GM23248 (cell line): ENCODE measurements at places on chromosomes 13 and 19.

GRCh38 chr13:104740641-104741222, 1674.5 kb upstream of the SLC10A2 start:
- H3K27me3 ChIP-seq: no peaks in the 10 kb centered on the region
- no peak for DNase-seq
- no peaks in the 10 kb centered on the region for H3K36me3 ChIP-seq
- no peak overlapping the region for H3K27ac ChIP-seq

- H3K27ac ChIP-seq: no peak overlapping the region
- H3K4me3 ChIP-seq: no peak overlapping the region
- DNase-seq: peak; percentile 53
- no peaks in the 10 kb centered on the region for H3K27me3 ChIP-seq
Measured at GRCh38 chr19:5228932-5229777, 111.5 kb downstream of the PTPRS start.

DNA sequence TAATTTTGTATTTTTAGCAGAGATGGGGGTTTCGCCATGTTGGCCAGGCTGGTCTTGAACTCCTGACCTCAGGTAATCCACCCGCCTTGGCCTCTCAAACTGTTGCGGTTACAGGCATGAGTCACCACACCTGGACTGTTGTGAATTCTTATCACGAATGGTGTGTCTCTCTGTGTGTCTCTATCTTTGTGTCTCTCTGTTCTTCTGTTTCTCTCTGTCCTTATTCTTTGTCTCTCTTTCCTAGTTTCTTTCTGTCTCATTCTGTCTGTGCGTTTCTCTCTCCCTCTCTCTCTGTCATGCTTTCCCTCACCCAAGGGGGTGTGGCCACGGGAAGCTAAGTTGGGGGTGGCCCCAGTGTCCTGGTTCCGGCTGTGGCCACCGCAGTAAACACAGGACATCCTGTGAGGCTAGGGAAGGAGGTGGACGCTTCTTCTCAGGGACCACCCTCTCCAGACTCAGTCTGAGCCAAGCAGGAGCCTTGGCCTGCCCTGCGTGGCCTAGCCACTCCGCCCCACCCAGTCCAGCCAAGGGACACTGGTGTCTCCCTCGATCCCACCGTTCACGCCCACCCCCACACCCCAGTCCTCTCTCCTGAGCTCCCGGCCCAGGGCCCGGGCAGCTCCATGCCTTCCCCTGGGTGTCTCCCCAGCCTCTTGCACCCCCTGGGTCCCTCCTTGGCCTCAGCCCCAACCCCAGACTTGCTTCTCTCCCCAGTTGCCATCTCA, 3.9 kb upstream of the PRX start:
- H3K36me3 ChIP-seq: no peaks in the 10 kb centered on the region
- H3K27ac ChIP-seq: no peak overlapping the region
- H3K27me3 ChIP-seq: no peaks in the 10 kb centered on the region
- no peak overlapping the region for H3K4me3 ChIP-seq

GRCh38 chr19:5138606-5139582, 170.0 kb downstream of the KDM4B start:
- peaks cover 3% of the 10 kb centered on the region; the same call in 1 of the 2 replicates for H3K36me3 ChIP-seq
- H3K27ac ChIP-seq: no peak overlapping the region

- peak; percentile 86 for DNase-seq
- H3K4me3 ChIP-seq: no peak overlapping the region
- no peaks in the 10 kb centered on the region for H3K27me3 ChIP-seq
- H3K36me3 ChIP-seq: no peaks in the 10 kb centered on the region
Measured at GRCh38 chr13:110323172-110323891, 16.2 kb downstream of the COL4A2 start.

GRCh38 chr19:9962623-9963290, 26.4 kb upstream of the OLFM2 start:
- 0 out of 2 replicates have a peak, but pooled peaks cover 4% of the 10 kb centered on the region for H3K36me3 ChIP-seq
- DNase-seq: no peak
- peaks cover 10% of the 10 kb centered on the region for H3K4me1 ChIP-seq

- no peaks in the 10 kb centered on the region for H3K36me3 ChIP-seq
- H3K4me3 ChIP-seq: no peak overlapping the region
- H3K4me1 ChIP-seq: peaks cover 8% of the 10 kb centered on the region
- no peaks in the 10 kb centered on the region for H3K27me3 ChIP-seq
Measured at GRCh38 chr13:28611654-28612131, 47.2 kb upstream of the POMP start.

GRCh38 chr13:112218416-112218815, 151.5 kb downstream of the SOX1 start:
- H3K27ac ChIP-seq: no peak overlapping the region
- no peak overlapping the region for H3K4me3 ChIP-seq
- H3K36me3 ChIP-seq: no peaks in the 10 kb centered on the region
- H3K27me3 ChIP-seq: no peaks in the 10 kb centered on the region
- no peak for DNase-seq

DNA sequence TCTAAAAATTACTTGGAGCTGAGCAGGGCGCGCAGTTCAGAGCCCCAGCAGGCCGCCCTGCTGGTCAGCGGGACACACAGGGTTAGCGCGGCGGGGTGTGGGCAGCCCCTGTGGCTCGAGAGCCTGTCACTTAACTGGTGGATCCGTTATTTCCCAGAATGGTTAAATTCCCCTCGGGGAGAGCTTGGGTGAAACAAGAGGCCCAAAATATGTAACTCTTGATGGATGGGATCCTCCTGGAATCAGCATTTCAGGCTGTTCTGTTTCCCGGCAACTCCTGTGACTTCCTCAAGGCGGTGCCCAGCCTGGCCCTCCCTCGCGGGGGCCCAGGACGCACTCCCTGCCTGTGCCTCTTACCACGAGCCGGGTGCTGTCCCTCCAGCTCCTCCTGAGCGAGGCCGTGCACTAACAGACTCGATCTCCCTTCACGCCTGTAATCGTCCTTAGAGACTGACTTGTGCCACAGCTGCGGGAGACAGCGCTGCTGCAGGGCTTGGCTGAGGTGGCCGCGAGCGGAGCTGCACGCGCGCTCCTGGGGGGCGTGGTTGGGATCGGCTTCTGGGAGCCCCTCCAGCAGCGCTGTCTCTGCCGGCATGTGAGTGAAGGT, 9.7 kb downstream of the PTBP1 start:
- H3K36me3 ChIP-seq: peaks cover 58% of the 10 kb centered on the region
- H3K27ac ChIP-seq: no peak overlapping the region
- H3K4me1 ChIP-seq: peaks cover 3% of the 10 kb centered on the region
- no peak for DNase-seq

GRCh38 chr19:44796701-44797115, 12.2 kb upstream of the BCAM start:
- H3K27ac ChIP-seq: no peak overlapping the region
- no peak for DNase-seq
- H3K36me3 ChIP-seq: no peaks in the 10 kb centered on the region

- peak; percentile 82 for DNase-seq
- H3K4me3 ChIP-seq: peak overlapping the region; percentile 72
- peaks cover 20% of the 10 kb centered on the region for H3K4me1 ChIP-seq
- peak overlapping the region; percentile 37; the same call in 1 of the 2 replicates for H3K27ac ChIP-seq
- H3K27me3 ChIP-seq: peaks cover 10% of the 10 kb centered on the region; the same call in 1 of the 2 replicates
Measured at GRCh38 chr19:40605216-40605971, 4.2 kb downstream of the LTBP4 start.

DNA sequence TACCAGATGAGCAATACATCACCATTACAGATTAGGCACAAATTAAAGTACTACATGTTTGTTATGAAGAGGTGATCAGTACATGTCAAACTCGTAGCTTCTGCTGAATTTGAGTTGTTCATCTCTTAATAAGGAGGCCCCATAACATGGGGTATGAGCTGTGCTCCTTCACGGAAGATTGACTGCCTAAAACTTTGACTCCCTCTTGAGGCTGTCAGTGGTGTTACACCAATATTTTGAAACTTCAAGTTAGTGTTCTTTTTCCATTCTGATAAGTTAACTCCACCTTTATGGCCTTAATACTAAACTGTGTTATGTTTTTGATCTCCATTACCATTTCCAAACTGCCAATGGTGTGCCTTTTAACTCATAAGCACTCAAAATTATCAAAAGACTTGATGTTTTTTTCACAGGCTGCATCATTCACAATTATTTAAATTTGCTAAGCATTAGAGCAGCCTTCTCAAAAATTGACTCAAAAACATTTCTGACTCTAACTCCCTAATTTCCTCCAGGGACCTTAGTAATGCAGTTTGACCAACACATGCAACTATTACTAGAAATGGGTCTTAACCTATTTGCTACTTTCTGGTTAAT, 1591.5 kb downstream of the PCDH9 start:
- peak; percentile 48 for DNase-seq
- H3K27ac ChIP-seq: no peak overlapping the region
- H3K4me1 ChIP-seq: no peaks in the 10 kb centered on the region
- H3K36me3 ChIP-seq: no peaks in the 10 kb centered on the region

DNA sequence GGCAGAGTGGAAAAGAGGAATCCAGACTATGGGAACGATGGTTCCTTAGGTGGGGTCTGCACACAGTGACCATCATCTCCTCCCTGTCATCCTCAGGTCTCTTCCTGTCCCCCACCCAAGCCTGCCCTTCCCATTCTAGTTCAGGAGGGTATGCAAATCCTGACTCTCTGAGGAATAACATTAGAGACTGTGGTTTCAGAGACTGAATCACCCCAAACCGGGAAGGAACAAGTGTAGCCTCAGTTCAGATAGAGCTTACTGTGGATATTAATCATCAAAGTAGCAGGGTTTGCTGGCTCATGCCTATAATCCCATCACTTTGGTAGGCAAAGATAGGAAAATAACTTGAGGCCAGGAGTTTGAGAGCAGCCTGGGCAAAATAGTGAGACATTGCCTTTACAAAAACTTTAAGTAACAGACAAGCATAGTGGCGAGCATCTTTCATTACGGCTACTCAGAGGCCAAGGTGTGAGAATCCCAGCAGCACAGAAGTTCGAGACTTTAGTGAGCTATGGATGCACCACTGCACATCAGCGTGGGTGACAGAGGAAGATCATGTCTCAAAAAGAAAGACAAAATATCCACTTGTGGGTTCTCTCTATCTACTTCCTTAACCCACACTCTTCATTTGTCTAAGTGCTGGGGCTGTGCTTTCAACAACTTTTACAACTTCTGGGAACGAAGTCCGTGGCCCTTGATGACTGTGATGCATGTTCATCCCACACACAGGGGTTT, 19.3 kb upstream of the LGALS13 start:
- no peaks in the 10 kb centered on the region for H3K27me3 ChIP-seq
- H3K4me3 ChIP-seq: no peak overlapping the region
- H3K36me3 ChIP-seq: no peaks in the 10 kb centered on the region
- no peak for DNase-seq

DNA sequence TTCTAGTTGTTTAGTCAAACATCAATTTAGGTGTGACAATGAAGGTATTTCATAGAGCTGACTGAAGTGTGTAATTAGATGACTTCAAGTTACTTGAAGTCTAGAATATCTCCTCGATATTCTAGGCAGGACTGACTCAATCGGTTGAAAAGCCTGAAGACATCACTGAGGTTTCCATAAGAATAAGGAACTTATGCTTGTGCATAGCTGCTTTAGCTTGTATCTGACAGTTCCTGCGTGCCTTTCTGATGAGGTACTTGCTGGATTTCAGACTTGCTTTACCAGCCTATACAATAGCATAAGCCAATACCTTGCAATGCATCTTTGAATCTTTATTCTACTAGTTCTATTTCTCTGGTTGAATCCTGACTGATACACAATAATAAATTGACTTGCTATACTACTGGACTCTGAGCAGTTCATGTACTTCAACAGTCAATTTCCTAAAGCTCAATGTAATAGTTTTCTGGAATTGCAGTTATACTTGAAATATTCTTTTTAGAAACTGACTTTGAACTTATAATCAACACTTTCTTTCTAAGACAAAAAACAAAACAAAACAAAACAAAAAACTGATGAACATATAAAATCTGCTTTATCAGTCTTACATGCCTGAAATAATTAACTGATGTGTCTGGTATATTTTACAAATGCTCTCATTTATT, 1534.8 kb downstream of the SLITRK5 start:
- H3K4me3 ChIP-seq: no peak overlapping the region
- H3K27ac ChIP-seq: no peak overlapping the region
- H3K4me1 ChIP-seq: no peaks in the 10 kb centered on the region
- no peaks in the 10 kb centered on the region for H3K36me3 ChIP-seq

GRCh38 chr19:30920222-30920621, 429.0 kb downstream of the TSHZ3 start:
- H3K4me3 ChIP-seq: no peak overlapping the region
- no peak overlapping the region for H3K27ac ChIP-seq
- no peaks in the 10 kb centered on the region for H3K4me1 ChIP-seq
- no peak for DNase-seq
- no peaks in the 10 kb centered on the region for H3K36me3 ChIP-seq

- H3K27ac ChIP-seq: no peak overlapping the region
- no peak overlapping the region for H3K4me3 ChIP-seq
- no peak for DNase-seq
- no peaks in the 10 kb centered on the region for H3K27me3 ChIP-seq
Measured at GRCh38 chr13:75285310-75285709, 196.7 kb downstream of the TBC1D4 start.

DNA sequence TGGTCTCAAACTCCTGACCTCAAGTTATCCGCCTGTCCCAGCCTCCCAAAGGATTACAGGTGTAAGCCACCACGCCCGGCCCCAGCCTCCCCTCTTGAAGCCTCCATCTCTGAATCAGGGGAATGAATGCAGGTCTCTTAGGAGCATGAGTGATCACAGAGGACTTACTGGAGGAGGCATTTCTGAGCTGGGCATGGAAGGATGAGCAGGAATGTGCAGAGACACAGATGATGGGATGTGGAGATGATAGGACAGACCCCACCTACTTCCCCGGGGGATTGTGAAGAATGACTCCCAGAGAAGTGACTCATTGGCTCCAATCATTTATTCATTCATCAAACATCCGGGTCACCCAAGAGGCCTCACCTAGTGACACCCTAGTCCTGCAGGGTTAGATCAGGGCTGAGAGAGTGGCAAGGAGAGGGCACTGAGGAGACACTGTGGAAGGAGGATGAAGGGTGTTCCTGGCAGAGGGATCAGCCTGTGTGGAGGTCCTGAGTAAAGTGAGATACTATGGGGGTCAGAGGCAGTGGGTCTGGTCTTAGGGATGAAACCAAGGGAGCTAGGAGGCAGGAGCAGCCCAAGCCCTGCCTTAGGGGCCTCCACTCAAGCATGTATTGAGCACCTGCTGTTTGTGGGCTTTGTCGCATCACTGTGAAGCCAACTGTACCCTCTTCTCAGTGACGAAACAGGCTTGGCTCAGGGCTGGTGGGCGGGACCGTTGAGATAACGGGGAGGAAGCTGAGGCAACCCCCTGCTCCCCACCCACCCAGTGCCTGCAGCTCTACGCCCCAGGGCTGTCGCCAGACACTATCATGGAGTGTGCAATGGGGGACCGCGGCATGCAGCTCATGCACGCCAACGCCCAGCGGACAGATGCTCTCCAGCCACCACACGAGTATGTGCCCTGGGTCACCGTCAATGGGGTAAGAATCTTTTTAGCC, 3.0 kb downstream of the IFI30 start:
- H3K27ac ChIP-seq: no peak overlapping the region
- no peaks in the 10 kb centered on the region for H3K4me1 ChIP-seq
- H3K27me3 ChIP-seq: no peaks in the 10 kb centered on the region
- no peak for DNase-seq
- H3K4me3 ChIP-seq: no peak overlapping the region
- no peaks in the 10 kb centered on the region for H3K36me3 ChIP-seq

GRCh38 chr13:113964251-113964995, 9.5 kb downstream of the C13orf46 start:
- H3K27ac ChIP-seq: no peak overlapping the region
- H3K27me3 ChIP-seq: no peaks in the 10 kb centered on the region
- H3K4me3 ChIP-seq: no peak overlapping the region
- H3K36me3 ChIP-seq: peaks cover 4% of the 10 kb centered on the region; the same call in 1 of the 2 replicates
